Hematopoietic multipotent progenitor cell (in vitro differentiated cells): ENCODE measurements at places on chromosomes 3 and 15. TPM values are rescaled to one million over a fixed set of nuclear protein-coding genes. Genes with fewer than 3 reads are reported as not detected.

GRCh38 chr15:68851971-68852370 lies 31.3 kb upstream of the ANP32A start:
- DNase-seq: no peak

- DNase-seq: no peak
Observed at GRCh38 chr3:113234028-113234427, 22.7 kb downstream of the BOC start.

DNA sequence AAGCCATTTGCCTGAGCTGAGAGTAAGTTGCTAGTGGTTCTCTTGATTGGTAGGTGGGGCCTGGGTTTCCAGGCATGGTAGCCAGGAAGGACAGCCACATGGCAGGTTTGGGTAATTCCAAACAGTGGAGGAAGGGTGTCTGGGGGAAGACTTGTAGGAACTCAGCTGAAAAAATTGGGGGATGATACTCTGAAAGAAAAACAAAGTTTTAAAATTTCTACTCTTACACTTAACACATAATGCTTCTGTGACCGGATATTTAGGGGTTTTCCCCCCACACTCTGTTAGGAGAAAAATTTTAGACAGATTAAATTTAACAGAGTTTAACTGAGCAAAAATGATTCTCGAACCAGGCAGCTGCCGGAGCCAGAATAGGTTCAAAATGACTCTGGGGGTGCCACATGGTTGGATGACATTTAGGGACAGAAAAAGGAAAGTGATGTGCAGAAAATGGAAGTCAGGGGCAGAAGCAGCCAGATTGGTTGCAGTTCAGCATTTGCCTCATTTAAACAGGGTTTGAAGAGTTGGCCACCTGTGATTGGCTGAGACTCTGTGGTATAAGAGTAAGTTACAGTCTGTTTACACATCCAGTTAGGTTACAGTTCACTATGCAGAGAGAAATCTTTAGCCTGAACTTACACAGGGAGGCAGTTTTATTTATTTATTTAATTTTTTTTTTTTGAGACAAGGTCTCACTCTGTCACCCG lies 8.1 kb downstream of the B2M start:
- DNase-seq: peak; percentile 43

Gene ZFAND6
- total RNA-seq: 166 TPM

- no peak for DNase-seq
Observed at GRCh38 chr3:143286392-143287010, 166.9 kb downstream of the CHST2 start.

GRCh38 chr15:76945494-76946093 lies 14.0 kb downstream of the RCN2 start:
- no peak for DNase-seq

DNA sequence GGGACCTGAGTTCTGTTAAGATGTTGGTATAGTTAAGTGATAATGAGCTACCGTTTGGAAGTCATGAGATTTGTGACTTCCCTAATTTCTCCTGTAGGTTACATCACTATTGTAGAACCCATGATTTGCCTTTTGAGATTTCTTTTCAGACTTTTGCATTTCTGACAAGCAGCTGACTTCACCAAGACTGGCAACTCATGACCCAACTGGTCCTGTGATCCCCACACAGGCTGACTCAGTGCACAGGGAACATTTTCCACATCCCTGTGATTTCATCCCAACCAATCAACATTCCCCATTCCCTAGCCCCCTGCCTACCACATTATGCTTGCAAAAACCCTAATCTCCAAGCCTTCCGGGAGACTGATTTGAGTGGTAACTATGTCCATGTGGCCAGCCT lies 242.1 kb upstream of the PDZRN3 start:
- no peak for DNase-seq

- no peak for DNase-seq
Observed at GRCh38 chr3:196518966-196519717, 4.0 kb upstream of the SMCO1 start.
